Cerebellum (tissue), 4 donors: ENCODE measurements at places on chromosomes 2 and 18.

- DNase-seq, result no peak
Observed at GRCh38 chr2:108224022-108224421, 15.7 kb upstream of the SULT1C3 start.

- peak; percentile 38 for DNase-seq
Observed at GRCh38 chr18:4412286-4412685, 42.8 kb downstream of the DLGAP1 start.

GRCh38 chr2:66306483-66306882, 128.4 kb upstream of the MEIS1 start:
- no peak for DNase-seq

DNA sequence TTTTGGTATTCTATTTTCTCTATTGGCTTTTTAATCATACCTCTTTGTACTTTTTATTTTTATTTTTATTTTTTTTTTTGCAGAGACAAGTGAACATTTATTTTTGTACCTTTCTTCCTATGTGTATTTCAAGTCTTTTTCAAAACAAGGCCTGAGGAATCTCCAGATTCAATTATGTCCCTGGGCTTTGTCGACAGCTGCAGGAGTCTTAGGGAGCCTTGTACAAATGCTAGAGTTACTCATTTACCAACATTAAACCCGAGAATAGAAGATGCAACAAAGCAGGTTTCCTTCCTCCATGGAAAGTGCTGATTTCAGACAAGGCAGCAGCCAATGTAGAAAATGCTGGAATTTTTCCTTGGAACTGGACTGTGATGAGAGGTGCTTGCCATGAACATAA, 242.8 kb downstream of the TNS1 start:
- no peak for DNase-seq

DNA sequence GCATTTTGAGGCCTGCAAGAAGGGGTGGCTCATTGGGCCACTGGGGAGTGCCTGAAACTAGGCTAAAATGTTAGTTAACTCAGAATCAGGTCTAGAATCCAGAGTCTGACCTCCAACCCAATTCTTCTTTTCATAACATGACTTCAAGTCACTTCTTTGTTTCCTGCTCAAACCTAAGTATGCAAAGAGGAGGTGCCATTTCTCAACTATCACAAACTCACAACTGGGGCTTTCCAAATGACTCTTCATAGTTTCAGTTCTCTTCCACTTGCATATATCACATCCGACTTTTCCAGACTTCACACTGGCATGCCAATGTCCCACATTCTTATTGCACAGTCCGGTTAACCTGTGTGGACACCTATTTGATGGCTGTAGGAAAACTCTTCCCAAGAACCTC, 211.6 kb downstream of the TCF4 start:
- no peak for DNase-seq
